ENCODE measurements at places on chromosomes 7 and 10. TPM values are rescaled to one million over a fixed set of nuclear protein-coding genes. Genes with fewer than 3 reads are reported as not detected.

DNA sequence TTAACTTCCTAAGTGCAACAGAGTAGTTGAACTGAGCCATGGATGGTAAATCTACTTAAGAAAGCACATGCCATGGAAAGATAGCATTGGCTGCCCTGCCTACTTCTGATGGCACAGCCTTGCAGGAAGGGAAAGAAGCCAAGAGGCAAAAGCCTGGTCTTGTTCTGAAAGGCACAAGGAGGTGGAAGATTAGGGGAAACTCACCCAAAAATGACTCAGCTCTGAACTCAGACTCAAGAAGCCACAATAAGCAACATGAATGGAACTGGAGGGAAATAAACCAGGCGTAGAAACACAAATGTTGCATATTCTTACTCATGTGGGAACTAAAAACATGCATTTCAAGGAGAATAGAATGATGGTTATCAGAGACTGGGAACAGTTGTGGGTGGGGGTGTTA is 20.8 kb upstream of the ALOX5 start:
- no peak for DNase-seq

DNA sequence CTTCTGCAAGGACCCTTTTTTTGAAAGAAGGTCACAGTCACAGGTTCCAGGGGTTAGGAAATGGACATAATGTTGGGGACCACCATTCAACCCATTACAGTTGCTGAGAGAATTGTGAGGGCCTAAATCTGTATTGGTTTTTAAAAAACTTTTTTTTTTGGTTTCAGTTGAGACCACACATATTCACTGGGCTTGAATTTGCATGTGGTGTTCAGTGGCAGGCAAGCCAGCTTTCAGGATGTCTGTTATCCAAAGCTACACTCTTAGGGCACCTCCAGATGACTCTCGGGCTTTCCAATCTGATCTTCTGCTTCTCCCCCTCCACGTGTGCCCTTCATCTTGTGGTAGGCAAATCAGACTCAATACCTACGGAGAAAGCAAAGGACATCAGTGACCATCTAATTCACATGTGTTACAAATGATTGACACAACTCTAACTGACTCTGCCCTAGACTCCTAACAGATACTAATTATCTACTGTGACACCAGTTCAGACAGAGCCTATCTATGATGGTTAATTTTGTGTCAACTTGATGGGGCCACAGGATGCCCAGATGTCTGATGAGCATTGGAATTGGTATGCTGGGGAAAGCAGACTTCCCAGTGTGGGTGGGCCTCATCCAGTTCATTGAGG is 93.3 kb upstream of the ELMO1 start:
- DNase-seq: no peak

- DNase-seq: no peak
Observed at GRCh38 chr7:51444936-51445335, 128.3 kb upstream of the COBL start.

DNA sequence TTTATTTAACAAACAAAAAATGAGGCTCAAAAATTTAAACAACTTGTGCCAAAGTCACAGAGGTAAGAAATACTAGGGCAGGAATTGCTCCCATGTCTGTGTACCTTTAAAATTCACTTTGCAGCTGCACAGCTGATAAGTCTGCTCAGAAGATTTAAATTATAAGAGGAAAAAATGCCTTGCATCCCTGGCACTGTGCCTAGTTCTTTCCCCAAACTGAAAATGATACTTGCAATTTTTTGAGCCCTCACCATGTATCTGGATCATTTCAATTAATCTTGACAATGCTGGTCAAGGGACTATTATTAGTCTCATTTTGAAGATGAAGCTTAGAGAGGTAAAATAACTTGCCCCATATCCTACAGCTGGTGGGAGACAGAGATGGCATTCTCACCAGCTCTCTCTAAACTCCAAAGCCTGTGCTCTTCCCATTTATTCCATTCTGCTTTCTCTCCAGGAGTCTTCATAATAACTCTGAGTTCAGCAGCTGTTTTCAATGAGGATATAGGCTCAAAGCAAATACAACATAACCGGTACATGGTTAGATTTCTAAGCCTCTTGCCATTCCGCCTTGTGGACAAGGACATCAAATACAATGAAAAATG is 350.5 kb upstream of the LRRTM3 start:
- no peak for DNase-seq

The SYCE1 gene
- 0.65 TPM for polyA plus RNA-seq

The PDGFA gene
- 53.6 TPM for polyA plus RNA-seq

The TMEM26 gene
- polyA plus RNA-seq: 7.2 TPM

Data from right renal pelvis (tissue), 4 donors.